Activated T-helper 17 cell treated with anti-CD3 and anti-CD28 coated beads, Interleukin-2, amount 50 U/mL, for 72 hours (primary cell): ENCODE measurements at places on chromosomes 7 and 10. TPM values are rescaled to one million over a fixed set of nuclear protein-coding genes. Genes with fewer than 3 reads are reported as not detected.

The OR2A7 gene
- 0.80 TPM for total RNA-seq

The TAC1 gene
- not detected for total RNA-seq

The PROSER2 gene
- 1.6 TPM for total RNA-seq

The C10orf105 gene
- 1.0 TPM for total RNA-seq

The MTERF1 gene
- 24.1 TPM for total RNA-seq

The GATA3 gene
- total RNA-seq = 25.2 TPM

The UNC5B gene
- 0.04 TPM for total RNA-seq

The NME8 gene
- total RNA-seq = not detected

The CALHM3 gene
- not detected for total RNA-seq

The VPS26A gene
- 56.9 TPM for total RNA-seq

The TRIP6 gene
- total RNA-seq = 36.5 TPM

The CRPPA gene
- 0.93 TPM for total RNA-seq

The GALNT17 gene
- not detected for total RNA-seq

The PHKG1 gene
- total RNA-seq = 3.0 TPM

The FZD1 gene
- total RNA-seq = 0.13 TPM

The OR13A1 gene
- not detected for total RNA-seq

The LIPM gene
- total RNA-seq = not detected

The EPO gene
- not detected for total RNA-seq

The TRIL gene
- not detected for total RNA-seq

The SUN3 gene
- not detected for total RNA-seq

The TRIM73 gene
- total RNA-seq = 8.6 TPM

The SPDYE2 gene
- not detected for total RNA-seq

The TEX36 gene
- not detected for total RNA-seq

The VPS37D gene
- 0.15 TPM for total RNA-seq

The PON1 gene
- not detected for total RNA-seq

The NEUROD6 gene
- total RNA-seq = not detected

The CLIP2 gene
- total RNA-seq = 0.93 TPM

The TNS3 gene
- total RNA-seq = 0.37 TPM

The HABP2 gene
- not detected for total RNA-seq

The XRCC2 gene
- total RNA-seq = 26.7 TPM

The C7orf33 gene
- not detected for total RNA-seq

The ANKRD1 gene
- not detected for total RNA-seq
